ENCODE measurements at places on chromosomes 4 and X.

DNA sequence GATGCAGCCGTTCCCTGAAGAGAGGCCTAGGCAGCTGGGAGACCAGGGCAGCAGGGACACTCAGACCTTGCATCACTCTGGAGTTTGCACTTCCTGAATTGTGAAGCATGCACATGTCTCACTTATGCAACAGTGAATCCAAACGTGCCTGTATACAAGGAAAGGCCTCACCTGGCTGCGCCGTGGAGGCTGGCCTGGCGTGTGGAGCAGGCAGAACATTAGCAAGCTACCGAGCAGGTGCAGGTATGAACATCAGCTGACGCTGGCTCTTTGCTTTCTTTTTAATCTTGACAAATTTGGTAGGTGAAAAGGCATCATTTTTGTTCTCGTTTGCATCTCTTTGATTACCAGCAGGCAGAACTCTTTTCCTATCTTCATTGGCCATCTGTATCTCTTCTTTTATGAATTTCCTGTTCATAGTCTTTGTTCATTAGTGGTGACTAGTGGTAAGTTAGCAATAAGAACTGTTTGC, 37.1 kb upstream of the IRAK1 start:
- no peak for DNase-seq

DNA sequence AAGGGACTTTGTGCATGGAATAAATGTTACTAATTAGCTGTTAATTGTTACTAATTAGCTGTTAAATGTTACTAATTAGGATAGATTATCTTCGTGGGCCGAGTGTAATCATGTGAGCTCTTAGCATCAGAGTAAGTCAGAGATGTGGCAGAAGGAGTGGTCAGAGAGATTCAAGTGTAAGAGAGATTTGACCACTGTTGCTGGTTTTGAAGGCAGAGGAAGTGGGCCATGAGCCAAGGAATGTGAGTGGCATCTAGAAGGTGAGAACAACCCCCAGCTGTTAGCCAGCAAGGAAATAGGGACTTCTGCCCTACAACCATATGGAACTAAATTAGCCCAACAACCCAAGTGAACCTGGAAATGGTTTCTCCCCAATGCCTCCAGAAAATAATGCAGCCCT, 28.2 kb downstream of the ODAPH start:
- DNase-seq = no peak

DNA sequence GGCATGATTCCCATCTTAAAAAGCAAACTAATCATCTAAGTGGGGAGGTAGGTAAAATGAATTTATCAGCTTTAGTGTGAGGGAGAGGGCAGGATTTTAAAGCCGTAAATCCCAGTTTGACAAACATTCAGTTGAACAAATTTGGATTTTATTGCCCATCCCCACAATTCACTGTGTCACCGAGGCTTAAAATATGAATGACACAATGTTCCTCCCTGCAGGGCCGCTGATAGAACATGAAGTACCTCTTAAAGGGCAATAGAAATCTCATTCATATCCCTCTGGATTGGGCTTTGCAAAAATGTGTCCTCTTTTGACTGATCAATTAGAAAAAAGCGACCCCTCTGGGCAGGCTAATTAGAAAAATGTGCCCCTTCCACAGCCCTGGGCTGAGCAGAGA, 45.5 kb upstream of the SMAD1 start:
- no peak for DNase-seq

DNA sequence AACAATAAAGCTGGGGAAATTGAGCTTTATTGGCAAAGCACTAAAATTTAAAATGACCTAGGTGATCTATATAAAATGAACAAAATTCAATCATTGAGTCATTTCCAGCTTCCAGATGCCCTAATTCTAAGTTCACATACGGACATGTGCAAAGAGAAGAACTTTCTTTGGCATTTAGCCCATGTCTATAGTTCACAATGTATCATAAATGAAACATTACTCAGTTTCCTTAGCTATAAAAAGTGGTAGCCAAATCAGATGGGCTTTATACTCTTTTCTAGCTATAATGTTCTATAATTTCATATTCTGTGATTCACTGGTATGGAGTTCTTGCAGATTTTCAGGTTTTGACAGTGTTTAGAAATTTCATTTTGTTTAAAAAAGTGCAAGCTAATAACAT, 327.4 kb downstream of the KCTD8 start:
- DNase-seq = no peak

DNA sequence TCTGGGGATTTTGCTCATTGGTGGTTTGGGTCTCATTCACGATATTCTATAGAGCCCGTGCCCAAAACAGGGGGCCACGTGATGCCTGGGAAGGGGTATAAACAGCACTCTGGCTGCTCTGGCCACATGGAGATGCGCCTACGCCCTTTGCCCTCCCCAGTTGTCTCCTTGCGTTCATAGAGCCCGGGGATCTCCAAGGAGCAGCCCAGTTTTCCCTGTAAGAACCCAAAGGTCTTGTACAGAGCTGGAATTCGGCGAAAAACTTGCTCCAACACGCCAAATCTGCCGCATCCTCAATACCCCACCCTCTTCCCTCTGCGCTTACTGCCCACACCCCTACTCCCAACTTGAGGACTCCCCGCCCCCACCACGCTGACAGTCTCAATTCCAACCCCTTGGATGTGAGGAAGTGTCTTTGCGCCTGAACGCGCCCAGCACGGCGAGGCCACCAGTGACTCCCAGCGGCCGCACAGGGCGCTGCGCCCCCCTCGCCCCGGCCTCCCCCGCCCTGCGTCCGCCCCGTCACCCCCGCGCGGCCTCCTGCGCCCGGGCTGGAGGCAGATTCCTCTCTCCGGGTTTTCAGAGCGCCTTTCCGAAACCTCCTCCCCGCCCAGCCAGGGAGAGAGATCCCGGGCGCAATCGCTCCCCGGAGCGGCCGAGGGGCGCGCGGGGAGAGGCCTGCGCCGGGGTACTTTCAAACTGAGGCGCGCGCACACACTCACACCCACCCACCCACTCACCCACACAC, at the start of gene NHS:
TSS of gene NHS (plus strand) at position 582 of the 748 bp plus-strand sequence. CDS start 558 bp downstream, outside the sequence.
- DNase-seq = peak; percentile 21

- DNase-seq = no peak
These were observed 16.5 kb downstream of the GAK start for GRCh38 chr4:915595-915994.

- no peak for DNase-seq
These were observed 10.1 kb upstream of the LDB2 start for GRCh38 chr4:16908377-16909021.

DNA sequence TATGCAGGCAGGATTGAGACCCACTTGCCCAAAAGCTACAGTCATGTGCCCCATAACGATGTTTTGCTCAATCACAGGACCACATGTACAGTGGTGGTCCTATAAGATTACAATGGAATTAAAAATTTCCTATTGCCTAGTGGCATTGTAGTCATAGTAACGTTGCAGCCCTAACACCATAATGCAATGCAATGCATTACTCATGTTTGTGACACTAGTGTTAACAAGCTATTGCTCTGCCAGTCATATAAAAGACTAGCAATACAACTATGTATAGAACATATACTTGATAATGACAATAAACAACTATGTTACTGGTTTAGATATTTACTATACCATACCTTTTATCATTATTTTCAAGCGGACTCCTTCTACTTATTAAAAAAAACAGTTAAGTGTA, 50.6 kb downstream of the VGLL1 start:
- no peak for DNase-seq

GRCh38 chr4:82624819-82625218, 63.0 kb upstream of the TMEM150C start:
- no peak for DNase-seq

- peak; percentile 71 for DNase-seq
These were observed 147.7 kb downstream of the SH3KBP1 start for GRCh38 chrX:19739683-19740082.

DNA sequence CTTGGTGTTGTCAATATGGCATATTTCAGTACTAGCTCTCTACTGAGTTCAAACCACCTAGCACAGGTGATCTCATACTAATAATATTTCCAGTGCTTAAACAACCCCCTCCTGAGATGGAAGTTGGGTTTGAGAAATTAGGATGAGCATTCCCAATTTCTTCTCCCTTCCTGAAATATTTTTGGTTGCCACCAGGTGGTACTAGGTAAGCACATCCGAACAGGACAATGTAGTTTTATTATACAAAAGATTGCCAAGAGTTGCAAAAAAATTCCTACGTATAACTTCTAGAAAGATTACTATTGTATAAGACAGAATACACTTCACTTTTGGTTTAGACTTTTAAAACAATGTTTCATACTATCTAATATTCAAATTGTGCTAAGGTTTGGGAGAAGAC, 484.5 kb downstream of the PACRGL start:
- no peak for DNase-seq

GRCh38 chr4:41657561-41657960, 91.0 kb downstream of the PHOX2B start:
- no peak for DNase-seq

DNA sequence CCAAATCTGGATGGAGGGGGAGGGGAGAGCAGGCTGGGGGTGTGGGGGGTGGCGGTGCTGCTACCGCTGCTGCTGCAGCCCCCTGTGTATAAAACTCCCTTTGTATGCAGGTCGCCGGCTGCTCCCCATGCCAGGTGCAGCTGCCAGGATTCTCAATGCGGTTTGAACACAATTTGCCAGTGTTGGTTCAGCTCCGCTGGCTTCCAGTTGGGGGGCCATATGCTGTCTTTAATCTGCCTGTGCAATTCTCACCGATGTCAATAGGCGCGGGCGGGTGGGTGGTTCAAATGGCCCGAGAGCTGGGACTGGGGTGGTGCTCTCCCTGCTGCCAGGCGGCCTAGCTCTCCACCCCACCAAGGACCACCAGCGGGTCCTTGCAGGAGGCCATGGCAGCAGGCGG, 257.6 kb downstream of the BCOR start:
- no peak for DNase-seq

DNA sequence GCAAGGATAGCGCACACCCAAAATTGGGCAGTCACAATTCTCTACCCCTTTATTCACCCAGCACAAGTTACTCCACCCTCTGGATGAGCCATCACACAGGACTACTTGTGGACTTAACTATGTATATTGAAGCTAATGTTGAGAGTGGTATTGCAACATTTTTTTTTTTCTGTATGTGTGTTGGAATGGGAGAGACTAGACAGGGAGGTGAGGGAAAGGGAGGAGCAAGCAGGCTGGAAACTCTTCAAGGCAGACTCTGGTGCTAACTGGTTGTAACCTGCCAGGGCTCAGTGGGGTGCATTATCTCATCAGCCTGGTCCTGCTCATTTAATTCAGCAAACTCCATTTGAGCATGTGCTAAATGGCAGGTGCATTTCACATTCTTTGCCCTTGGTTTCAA, 18.4 kb upstream of the CWH43 start:
- DNase-seq = no peak

DNA sequence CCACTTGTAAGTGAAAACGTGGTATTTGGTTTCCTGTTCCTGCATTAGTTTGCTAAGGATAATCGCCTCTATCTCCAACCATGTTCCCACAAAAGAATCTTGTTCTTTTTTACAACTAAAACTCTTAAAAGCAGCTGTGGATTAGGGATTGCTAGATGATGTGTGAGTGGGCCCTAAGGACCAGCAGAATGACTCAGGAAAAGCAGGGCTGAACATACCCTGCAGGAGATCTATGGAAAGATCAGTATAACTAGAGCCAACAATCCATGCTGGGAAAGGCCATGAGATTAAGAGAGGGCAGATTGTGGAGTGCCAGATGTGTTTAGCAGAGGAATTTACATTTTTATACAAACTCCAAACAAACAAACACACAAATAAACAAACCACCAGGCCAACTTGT, 128.4 kb upstream of the TMEM164 start:
- no peak for DNase-seq

GRCh38 chr4:36043901-36044300, 200.4 kb downstream of the ARAP2 start:
- DNase-seq = no peak

DNA sequence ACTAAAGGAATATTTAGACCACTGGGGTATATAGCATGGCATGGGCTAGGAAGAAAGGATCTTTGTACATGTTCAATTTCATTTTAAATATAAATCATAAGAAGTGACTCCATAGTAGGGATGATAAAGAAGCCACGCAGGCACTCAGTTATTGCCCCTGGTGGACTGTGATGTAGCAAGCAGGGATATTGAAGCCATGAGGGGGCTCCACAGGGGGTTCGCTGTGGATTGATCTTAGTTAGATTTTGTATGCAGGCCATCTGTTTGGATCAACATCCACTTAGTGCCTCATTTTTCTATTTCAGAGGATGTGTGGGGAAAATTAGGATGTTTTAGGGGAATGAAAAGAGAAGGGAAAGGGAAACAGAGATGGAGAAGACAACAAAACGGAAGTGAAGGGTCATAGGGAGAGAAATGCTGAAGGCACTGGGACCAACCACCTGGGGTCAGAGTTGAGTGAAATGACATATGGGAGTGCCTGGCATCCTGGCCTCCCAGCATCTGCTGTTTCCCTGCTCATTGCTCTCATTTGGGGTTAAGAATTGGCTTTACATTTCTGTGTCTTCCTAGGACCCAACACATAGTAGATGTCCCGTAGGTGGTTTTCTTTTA, 11.2 kb upstream of the FREM3 start:
- DNase-seq = no peak

DNA sequence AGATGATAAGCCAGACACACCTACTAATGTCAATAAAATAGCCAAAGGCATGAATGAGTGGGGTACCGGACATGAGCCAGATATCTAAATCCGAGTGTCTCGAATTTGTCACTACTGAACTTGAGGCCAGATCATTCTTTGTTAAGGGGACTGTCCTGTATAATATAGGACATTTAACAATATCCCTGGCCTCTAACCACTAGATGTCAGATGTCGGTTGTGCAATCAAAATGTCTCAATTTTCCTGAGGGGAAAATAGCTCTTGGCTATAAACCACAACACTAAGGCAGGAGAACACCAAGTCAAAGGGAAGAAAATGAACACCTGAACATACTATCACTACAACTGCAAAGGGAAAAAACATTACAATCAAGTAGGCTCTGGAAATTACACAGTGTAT, 154.5 kb downstream of the GPM6A start:
- DNase-seq = no peak

- DNase-seq = no peak
These were observed 80.7 kb upstream of the LRPAP1 start for GRCh38 chr4:3612934-3613333.

- DNase-seq = no peak
These were observed 187.8 kb downstream of the MID1IP1 start for GRCh38 chrX:38989076-38989475.

GRCh38 chr4:52143815-52144214, 92.7 kb downstream of the SPATA18 start:
- no peak for DNase-seq

- no peak for DNase-seq
These were observed 154.0 kb downstream of the GRIA3 start for GRCh38 chrX:123337886-123338639.

GRCh38 chr4:167380964-167381363, 146.7 kb upstream of the SPOCK3 start:
- no peak for DNase-seq

- DNase-seq = no peak
These were observed 53.4 kb downstream of the GPAT3 start for GRCh38 chr4:83589279-83589678.

- no peak for DNase-seq
These were observed 13.2 kb downstream of the ZDHHC9 start for GRCh38 chrX:129830494-129830893.

DNA sequence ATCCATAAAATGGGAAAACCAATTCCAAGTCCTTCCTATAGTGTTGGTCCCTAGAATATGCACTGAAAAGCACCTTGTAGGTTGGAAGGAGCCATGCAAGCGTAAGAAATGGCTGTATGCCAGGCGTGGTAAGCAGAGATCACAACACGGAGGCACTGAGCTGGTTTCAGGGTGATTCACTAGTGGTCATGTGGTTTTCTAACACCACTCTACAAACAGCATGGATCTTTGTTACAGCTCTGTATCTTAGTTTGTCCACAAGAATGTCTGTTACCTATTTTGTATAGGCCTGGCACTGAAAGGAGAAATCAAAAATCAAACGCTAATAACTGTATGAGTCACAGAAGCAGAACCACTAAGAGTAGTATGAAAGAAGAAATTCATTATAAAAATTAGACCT, 71.9 kb downstream of the MAGEB17 start:
- DNase-seq = peak; percentile 23

All from activated T-cell treated with anti-CD3 and anti-CD28 coated beads, Interleukin-2, amount 50 U/mL, for 48 hours (primary cell).